Glomerular endothelial cell (primary cell): ENCODE measurements at places on chromosomes 4 and X. TPM values are rescaled to one million over a fixed set of nuclear protein-coding genes. Genes with fewer than 3 reads are reported as not detected.

- no peak for DNase-seq
Observed at GRCh38 chr4:51858605-51859202, 15.8 kb downstream of the DCUN1D4 start.

- no peak for DNase-seq
Observed at GRCh38 chr4:8046925-8047541, 107.4 kb upstream of the AFAP1 start.

GRCh38 chr4:79657379-79657778 lies 249.4 kb upstream of the GK2 start:
- DNase-seq: no peak

GRCh38 chrX:17596546-17597205 lies 140.6 kb upstream of the SCML1 start:
- no peak for DNase-seq

- no peak for DNase-seq
Observed at GRCh38 chr4:102535398-102536082, 34.4 kb downstream of the NFKB1 start.

TEX13C gene
- total RNA-seq: not detected in 2 replicates

MAGEC3 gene
- total RNA-seq: not detected in 2 replicates
